Right renal pelvis (tissue), 4 donors: ENCODE measurements at places on chromosomes 6 and 20.

GRCh38 chr6:50850223-50851048 lies 31.8 kb downstream of the TFAP2B start:
- DNase-seq, result no peak

GRCh38 chr6:32086661-32087573 lies 22.2 kb downstream of the TNXB start:
- no peak for DNase-seq

DNA sequence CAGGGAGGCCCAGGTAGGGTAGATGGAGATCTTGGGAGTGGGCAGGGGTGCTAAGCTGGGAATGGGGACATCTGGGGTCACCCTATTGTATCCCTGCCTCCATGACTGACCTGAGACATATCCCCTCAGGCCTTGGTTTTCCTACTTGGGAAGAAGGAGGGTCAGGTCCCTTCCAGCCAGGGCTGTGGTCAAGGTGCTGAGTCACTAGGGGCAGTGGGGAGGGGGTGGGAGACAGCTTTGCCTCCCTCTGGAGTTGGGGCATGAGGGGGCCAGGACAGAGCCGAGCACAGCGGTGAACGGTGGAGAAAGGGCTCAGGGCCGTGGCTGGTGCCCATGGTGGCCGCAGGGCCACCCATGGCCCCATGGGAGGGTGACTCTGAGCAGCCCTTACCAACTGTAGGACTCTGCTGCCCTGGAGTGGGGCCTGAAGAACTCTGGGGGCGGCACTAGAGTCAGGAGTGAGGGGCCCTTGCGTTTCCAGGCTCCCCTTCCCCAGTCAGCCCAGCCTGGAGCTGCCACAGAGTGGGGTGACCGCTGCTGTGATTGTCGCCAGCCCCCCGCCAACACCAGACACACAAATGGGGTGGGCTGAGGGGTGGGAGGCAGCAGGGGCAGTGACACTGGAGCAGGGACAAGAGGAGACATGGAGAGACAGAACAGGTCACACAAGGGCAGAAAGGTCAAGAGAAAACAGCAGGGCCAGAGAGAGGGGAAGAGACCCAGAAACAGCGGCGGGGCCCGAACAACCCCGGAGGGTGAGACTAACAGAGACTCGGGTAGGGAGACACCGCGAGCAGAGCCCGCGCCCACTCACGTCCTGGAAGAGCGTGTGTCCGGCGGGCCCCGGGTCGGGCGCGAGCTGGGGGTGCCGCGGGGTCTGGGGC lies 576 bp downstream of the NECAB3 start:
- no peak for DNase-seq

GRCh38 chr6:2850538-2851113 lies 9.0 kb upstream of the SERPINB1 start:
- DNase-seq, result no peak

GRCh38 chr20:2972126-2972525 lies 71.3 kb upstream of the GNRH2 start:
- no peak for DNase-seq

DNA sequence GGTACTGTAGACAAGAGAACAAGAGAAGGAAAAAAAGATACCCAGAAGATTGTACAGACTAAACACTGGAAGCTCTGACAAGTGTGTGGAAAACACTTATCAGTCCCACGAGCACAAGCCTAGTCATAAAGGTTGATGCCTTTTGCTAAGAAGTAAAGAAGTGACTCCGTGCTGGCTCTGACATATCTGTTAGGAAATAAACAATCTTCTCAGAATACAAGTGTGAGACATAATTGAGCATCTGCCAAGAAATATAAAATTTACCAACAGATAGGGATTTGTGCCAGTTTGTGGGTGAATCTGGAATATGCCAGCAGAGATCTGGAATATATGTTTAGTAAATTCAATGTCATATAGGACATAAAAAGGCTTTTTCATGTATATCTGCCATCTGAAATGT lies 258.7 kb upstream of the RNF217 start:
- DNase-seq, result no peak

GRCh38 chr20:1335961-1336698 lies 7.2 kb upstream of the SDCBP2 start:
- DNase-seq, result no peak

DNA sequence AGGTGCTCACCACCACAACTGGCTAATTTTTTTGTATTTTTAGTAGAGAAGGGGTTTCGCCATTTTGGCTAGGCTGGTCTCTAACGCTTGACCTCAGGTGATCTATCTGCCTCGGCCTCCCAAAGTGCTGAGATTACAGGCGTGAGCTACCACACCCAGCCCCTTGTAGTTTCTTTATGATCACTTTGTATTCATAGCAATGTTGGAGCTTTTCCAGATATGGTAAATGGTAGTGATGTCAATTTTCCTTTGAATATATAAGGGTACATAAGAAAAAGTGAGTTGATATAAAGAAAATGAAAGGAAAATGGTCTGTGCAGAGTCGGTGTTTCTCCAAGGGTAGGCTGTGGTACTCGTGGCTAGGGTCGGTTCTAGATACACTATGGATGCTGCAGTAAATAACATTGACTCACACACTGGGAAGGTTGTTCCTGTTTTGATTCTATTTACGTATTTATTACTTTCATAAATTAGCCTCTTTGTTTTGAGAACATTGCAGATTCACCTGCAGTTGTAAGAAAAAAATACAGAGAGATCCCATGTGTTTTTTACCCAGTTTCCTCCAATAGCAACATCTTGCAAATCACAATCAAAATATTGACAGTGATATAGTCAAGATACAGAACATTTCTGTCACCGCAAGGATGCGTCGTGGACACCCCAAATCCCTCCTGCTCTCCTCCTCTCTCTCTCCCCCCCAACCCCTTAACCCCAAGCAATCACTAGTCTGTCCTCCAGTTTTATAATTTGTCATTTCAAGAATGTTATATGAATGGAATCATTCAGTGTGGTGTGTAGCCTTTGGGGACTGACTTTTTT lies 2.5 kb downstream of the ZNF831 start:
- no peak for DNase-seq
